M059J (cell line): ENCODE measurements at places on chromosomes 2 and 18.

DNA sequence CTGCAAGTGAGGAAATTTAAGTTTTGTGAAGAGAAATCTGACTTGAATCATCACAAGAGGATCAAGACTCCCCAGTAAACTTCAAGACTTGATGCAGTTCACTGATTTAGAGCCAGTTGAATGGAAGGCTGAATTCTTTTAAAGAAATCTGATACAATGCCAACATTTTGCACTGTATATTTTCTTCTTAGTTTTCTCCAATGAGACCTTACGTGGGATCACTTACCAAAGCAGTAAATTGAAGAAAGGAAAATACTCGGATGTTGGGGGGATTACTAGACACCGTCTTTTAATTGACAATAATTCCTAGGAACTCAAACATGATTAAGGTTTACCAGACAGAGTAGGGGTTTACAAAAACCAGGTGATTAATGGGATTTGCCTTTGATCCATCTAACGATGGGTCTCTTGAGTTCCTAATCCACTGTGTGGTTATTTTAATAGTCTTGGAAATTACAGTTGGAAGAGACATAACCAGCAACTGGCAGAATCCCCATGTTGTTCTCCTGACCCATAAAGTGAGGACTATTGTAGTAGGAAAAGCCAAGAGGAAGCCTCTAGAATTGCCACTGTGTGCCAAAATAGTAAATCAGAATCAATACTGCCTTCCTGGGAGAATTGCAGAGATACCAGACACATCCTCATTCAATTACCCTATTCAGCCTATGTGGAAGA lies 354.5 kb downstream of the PID1 start:
- DNase-seq: no peak

- no peak for DNase-seq
Observed at GRCh38 chr2:108401800-108402199, 24.0 kb downstream of the SULT1C4 start.

DNA sequence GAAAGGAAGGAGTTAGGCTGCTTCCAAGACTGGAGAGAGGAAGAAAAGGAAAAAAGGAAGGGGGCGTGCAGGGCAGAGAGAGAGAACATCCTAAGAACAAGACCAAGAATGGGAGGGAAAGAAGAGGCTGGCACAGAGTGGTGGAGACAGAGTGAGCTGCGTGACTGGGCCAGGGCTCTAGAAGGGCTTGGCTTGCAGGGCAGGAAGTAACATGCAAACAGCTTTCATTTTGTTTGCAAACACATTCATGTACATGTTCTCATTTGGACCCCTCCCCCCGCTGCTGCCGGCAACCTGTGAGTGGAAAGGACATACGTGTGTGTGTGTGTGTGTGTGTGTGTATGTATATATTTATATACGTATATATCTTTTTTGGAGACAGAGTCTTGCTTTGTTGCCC lies 46.8 kb upstream of the DNMT3A start:
- no peak for DNase-seq

GRCh38 chr2:98126061-98126460 lies 39.1 kb downstream of the VWA3B start:
- DNase-seq: no peak

- DNase-seq: no peak
Observed at GRCh38 chr18:13594551-13594950, 131.8 kb downstream of the FAM210A start.

GRCh38 chr18:45830917-45831316 lies 5.4 kb downstream of the SIGLEC15 start:
- no peak for DNase-seq

- peak; percentile 93 for DNase-seq
Observed at GRCh38 chr2:12619975-12620374, 96.8 kb upstream of the TRIB2 start.

GRCh38 chr2:216495656-216496055 lies 3.0 kb upstream of the RPL37A start:
- peak; percentile 46 for DNase-seq

GRCh38 chr2:172081221-172082022 lies 3.9 kb upstream of the DLX1 start:
- DNase-seq: no peak

DNA sequence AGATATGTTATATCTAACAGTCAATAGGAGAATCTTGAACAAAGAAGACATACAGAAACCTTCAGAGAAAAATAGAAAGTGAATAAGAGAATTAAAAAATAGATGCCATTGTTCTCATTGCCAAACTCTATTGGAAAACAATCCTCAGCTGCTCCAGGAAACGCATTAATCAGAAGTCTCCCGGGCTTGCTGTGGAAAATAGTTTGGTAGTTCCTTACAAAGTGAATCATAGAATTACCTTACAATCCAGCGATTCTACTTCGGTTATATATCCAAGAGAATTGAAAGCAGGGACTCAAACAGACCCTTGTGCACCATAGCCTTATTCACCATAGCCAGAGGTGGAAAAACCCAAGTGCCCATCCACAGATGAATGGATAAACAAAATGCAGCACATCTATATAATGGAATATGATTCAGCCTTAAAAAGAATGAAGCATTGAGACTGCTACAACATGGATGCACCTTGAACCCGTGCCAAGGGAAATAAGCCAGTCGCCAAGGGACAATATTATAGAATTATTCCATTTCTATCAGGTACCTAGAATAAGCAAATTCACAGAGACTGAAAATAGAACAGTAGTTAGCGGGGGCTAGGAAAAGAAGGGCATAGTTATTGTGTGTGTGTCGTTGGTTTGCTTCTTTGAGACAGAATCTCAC lies 21.9 kb upstream of the CHRNA1 start:
- DNase-seq: peak; percentile 44

DNA sequence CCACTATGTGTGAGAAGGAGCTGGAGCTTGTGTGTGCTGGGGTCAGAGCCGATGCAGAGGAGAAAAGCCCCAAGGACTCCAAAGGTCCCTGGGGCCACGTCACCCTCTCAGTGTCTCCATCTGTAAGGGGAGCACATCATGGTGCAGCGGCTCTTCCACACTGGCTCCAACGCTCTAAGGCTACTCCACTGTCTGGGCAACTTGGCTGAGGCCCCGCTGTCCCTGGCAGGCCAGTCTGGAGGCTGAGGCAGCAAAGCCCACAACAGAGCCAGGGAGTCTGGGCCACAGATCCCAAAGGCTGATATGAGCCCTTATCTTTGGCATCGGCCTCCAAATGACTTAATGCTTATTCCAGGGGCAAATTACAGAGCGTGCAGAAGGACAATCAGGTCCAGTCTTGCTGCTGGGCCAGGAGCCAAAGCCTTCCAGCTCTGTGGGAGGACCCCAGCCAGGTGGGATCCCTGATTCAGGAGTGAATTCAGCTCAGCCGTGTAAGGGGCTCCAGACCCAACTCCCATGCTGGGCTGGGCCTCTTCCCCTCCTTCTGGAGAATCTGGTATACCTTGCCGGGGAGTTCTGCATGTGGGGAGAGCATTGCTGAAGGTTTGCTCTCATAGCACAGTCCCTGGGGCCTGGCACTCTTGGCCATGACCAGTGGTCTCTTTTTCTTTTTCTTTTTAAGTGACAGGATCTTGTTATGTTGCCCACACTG lies 1.8 kb upstream of the DUSP2 start:
- DNase-seq: peak; percentile 96

DNA sequence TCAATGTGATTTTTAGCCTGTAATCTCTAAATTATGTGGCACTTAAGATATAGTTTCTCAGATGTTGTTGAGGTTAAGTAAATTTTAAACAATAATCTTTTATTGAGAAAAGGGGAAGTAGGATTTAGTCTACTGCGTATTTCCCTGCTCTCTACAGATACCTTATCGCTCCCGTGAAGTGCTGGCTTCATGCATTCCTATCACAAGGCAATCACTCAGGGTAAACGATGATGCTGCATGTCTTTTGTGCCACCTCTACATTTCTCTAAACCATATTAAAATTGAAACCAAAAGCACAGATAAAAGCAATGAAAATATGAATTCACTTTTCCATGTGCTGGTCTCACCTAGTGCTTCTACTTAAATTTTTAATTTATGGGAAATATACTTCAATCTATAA lies 14.4 kb upstream of the RPE start:
- DNase-seq: no peak

DNA sequence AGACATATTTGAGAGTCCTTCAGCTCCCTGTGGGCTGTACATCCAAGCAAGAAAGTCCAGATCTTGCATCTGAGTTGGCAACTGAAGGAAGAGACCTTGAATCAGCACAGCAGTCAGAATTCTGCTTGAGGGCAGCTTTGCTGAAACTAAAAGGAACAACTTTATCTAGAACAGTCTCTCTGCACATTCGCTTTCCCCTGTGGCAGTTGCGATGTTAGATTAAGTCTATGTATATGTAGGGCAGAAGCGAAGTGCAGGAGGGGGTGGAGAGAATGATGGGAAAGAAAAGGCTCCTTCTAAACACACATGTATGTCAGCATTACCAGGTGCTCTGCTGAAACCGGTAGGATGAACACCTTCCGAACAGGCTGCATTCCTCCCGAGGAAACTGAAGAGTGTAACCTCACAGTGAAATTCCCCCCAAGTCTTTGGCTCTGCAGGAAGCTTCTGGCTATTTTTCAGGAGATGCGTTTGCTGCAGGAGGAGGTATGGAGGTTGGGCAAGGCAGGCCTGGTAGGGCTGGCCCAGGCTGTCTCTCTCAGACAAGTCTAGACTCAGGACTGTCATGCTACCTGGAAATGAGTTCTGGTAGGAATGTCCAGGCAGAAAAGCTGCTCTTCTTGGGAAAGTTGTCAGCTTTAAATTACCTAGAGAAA lies 70.0 kb upstream of the ATL2 start:
- no peak for DNase-seq

GRCh38 chr2:227890495-227891079 lies 19.2 kb downstream of the DAW1 start:
- peak; percentile 55 for DNase-seq

DNA sequence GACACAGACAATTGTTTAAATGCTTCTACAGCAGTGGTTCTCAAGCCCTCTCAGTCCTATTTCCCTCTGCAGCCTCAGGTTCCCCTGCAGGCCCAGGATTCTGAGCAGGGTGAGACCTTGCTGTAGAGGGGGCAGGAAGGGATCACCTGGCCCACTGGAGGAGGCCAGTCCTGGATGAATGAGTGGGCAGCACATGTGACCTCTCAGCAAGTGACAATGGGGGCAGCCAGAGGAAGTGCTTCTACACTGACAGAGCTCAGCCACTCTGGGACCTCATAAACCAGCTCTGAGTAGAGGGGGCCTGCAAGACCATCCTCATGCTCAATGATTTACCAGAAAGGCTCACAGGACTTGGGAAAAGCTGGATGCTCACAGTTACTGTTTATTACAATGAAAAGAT lies 63.2 kb downstream of the ASB1 start:
- no peak for DNase-seq

- peak; percentile 98 for DNase-seq
Observed at GRCh38 chr2:100902817-100903405, 83.0 kb downstream of the NPAS2 start.

DNA sequence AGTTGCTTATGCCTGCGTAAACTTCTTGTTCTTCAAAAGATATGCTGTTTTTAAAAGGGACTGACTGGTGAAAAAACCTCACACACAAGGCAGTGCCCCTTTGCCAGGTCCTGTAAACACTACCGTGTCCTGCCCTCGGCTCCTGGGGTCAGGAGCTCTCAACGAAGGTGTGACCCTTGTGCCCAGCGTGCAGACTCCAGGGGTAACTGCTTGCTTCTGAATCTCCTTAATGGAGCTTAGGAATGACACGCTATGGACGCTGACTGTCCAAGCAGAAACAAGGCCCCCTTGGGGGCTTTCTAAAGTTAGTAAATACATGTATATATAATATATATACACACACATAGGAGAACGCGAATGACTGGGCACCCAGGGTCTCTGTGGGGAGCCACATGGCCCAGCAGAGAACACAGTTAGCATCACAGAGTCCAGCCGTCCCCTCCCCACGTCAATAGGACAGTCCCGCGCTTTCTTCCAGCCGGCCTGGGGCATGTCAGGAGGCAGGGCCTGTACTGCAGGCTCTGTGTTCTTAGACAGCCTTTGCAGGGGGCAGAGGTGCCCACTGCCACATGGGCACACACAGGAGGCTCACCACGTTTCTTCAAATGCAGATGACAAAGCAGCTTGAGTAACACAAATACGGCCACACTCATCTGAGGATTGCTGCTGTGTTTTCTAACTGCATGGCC lies 96.1 kb downstream of the HDAC4 start:
- no peak for DNase-seq

GRCh38 chr2:62450716-62451191 lies 55.2 kb downstream of the TMEM17 start:
- DNase-seq: no peak

- DNase-seq: no peak
Observed at GRCh38 chr2:241767464-241768250, 9.0 kb upstream of the GAL3ST2 start.

GRCh38 chr2:61566566-61566965 lies 28.4 kb upstream of the XPO1 start:
- no peak for DNase-seq

GRCh38 chr18:57585855-57586250 lies 649 bp downstream of the FECH start:
- no peak for DNase-seq

- DNase-seq: no peak
Observed at GRCh38 chr2:147607379-147607778, 237.4 kb upstream of the ACVR2A start.

- peak; percentile 16 for DNase-seq
Observed at GRCh38 chr2:186486651-186487647, 889 bp downstream of the ZC3H15 start.

DNA sequence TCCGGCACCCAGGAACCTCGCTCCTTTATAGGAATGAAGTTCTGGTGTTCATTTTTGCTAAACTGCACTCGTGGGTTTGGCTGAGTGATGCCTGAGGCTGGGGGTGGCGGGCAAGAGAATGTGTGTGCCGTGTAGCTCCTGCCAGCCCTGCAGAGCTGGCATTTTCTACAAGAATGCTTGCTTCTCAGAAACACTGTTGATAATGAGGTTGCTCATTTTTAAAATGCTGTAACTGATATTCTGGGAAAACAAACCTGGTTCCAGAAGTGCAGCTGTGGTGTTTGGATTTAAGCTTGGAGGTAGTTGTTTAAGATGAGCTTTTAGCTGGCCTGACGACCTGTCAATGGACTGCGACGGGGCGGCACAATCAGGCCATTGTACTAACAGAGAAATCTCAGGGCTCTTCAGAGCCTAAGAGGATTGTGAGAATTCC lies 511.9 kb upstream of the TNP1 start:
- DNase-seq: peak; percentile 71

DNA sequence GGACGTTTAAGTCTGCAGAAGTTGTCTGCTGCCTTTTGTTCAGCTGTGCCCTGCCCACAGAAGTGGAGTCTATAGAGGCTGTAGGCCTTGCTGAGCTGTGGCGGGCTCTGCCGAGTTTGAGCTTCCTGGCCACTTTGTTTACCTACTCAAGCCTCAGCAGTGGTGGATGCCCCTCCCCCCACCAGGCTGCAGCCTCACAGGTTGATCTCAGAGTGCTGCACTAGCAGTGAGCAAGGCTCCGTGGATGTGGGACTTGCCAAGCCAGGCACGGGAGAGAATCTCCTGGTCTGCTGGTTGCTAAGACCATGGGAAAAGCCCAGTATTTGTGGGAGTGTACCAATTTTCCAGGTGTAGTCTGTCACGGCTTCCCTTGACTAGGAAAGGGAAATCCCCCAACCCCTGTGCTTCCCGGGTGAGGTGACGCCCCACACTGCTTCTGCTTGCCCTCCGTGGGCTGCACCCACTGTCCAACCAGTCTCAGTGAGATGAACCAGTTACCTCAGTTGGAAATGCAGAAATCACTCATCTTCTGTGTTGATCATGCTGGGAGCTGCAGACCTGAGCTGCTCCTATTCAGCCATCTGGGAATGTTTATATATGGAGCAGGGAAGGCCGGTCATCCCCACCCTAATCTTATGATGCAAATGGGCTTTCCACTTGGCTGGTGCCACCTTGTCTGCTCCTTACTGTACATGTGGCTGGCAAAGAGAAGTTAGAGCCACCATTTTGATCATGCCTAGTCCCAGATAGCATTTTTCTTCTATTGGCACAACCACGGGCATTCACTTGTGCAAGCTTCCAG lies 156.9 kb upstream of the ITGA6 start:
- no peak for DNase-seq
